ENCODE measurements at places on chromosomes 11 and 22.

GRCh38 chr11:60988658-60989057 is 17.2 kb downstream of the CD6 start:
- no peak for DNase-seq

DNA sequence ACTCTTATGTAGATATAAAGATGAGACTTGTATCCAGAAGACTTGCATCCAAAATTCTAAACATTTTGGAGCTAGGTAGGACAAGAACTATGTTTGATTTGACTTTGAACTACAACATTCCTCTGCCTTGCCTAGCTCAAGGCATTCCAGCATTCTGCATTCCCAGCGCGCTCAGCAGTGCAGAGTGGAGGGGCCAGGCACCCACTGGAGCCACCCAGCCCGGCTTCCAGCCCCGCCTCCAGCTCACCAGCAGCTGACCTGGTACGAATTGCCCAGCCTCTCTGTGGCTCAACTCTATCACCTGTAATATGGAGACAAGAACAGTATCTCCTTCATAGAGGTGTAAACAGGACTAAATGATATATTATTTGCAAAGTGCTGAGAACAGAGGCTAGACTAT is 28.8 kb downstream of the PRDM10 start:
- no peak for DNase-seq

DNA sequence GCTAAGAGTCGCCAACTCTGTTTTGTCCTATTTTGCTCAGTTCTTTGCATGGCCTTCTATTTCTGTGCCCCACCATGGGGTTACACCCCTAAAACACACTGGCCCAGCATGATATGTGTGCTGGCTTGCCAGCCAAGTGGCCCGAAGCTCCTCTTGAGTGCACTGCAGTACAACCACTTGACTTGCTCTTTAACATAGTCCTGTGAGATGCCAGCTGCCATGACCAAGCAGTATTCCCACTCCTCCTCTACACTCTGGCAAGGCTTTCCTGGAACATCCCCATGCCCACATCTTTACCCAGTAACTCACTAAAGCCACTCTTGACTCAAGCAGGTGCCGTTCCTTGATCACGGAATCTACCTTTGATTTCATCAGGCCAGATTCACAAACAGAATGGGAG is 102.9 kb upstream of the GAL start:
- DNase-seq = no peak

GRCh38 chr11:134519788-134520187 is 107.7 kb upstream of the B3GAT1 start:
- no peak for DNase-seq

- DNase-seq = no peak
Observed at GRCh38 chr11:93123351-93123898, 74.4 kb downstream of the SLC36A4 start.

GRCh38 chr11:63907808-63908530 is 9.0 kb downstream of the RCOR2 start:
- DNase-seq = no peak

DNA sequence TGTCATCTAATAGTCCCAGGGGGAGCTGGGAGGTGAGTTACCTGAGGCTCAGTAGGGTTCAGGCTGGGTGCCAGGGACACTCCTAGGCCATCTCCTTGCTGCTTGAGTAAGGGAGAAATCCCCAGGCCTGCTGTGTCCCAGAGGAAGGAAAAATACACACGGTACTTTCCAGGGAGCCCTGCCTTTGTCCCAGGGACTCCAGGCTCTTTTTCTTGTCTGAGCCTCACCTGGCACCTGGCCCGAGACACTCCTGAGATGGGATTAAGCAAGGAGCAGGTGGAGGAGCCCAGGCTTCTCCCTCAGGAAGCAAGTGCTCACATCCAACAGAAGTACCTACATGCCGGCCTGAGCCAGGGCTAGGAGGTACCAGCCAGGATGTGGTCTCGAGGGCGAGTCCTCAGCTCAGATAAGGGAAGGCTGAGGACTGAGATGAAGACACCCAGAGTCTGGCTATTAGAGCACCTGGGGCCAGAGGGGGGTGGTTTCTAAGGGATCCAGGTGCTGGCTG is 899 bp upstream of the KLHDC7B start:
- DNase-seq = no peak

DNA sequence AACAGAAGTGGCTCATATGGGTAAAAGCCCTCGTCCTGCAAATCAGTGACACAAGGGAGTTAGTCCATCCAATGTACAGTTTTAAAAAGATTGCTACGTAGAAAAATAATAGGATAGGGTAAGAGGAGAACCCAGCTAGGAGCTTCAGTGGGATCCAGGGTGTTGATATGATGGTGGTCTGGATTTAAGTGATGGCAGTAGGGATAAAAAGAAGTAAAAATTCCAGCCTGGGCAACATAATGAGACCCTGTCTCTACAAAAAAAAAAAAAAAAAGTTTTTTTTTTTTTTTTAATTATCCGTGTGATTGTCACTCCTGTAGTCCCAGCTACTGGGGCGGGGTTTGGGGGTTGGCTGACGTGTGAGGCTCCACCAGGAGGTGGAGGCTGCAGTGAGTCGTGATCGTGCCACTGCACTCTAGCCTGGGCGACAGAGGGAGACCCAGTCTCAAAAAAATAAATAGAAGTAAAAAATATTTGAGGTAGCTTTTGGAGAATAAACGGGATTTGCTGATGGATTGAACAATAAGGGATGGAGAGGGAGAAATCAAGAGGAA is 7.0 kb upstream of the L3MBTL2 start:
- DNase-seq = no peak

GRCh38 chr11:690738-691633 is 4.0 kb downstream of the DEAF1 start:
- DNase-seq = no peak

GRCh38 chr11:40924915-40925314 is 534.5 kb downstream of the LRRC4C start:
- no peak for DNase-seq

GRCh38 chr22:44014241-44014640 is 9.9 kb upstream of the PARVB start:
- DNase-seq = no peak

GRCh38 chr11:11731311-11732083 is 109.7 kb upstream of the GALNT18 start:
- no peak for DNase-seq
